ENCODE measurements at places on chromosomes 12 and 14.

DNA sequence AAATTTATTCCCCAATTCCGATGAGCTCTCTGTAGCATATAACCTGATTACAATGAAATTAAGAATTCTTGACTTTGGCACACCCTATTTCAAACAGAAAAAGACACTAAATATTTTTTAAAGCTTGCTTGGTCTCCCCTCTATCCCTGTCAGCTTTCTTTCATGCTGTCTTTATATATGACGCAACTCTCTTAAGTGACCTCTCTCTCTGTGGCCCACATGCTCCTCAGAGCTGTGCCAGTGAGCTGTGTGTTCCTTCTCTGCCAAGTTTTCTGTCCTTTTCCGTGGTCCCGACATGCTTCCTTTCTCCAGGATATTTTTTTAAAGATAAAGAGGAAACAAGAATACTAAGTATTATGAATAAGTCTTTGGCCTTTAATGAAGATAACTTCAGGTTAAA, 484.0 kb downstream of the ETNK1 start:
- DNase-seq, result no peak

DNA sequence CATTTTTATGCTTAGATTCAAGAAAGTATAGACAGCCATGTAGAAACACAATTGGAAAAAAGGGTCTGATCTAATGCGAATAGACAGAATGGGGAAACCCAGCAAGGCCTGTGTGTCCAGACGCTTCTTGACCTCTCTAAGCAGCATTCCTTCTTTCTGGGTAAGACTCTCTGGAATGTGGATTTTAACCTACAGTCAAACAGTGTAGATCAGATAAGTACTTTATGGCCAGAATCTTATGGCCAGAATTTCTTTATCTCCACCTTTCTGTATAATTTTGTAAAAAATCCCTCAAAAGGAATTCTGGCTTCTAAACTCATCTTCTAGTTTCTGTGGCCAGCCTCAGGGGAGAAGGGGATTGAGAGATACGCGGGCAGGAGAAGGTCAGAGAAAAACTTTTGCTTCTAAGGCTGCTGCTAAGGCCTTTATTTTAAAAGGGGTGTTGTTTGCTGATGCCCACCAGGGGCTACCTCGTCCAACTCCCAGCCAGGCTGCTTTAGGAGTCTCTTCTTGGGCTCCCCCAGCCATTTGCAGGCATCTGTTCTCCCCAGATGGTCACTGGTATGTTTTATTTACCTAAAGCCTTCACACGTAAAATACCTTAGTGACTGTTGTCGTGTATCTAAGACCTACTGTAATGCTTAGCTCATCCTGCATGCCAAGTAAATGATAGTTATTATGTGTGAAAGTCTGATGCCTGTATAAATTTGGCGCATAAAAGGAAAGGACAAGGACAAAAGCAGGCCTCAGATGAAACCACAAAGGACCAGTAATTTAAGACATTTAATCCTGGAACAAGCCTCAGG, 68.4 kb downstream of the ANO6 start:
- DNase-seq, result peak; percentile 96

GRCh38 chr14:55272387-55272786, 1.2 kb downstream of the FBXO34 start:
- DNase-seq, result no peak

DNA sequence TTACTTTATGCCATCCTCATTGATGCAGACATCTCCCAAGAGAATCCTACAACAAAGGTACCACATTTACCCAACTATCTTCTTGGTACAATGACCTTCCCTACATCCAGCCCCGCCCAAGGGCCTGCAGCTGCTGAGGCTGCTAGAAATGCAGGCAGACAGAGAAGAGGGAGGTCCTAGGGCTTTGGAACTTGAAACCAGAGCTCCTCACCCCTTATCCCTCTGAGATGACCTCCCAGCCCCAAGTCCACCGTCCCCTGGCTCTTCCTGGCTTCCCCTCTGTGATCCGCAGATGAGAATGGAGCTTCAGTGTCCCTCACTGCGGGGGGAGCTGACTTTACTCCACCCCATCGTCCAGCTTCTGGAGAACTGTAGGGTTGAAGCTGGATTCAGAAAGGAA, 1.6 kb upstream of the TNFRSF1A start:
- no peak for DNase-seq

- no peak for DNase-seq
Observed at GRCh38 chr12:9667403-9668160, 1.9 kb upstream of the CLEC2D start.

GRCh38 chr14:32623300-32624093, 294.4 kb downstream of the AKAP6 start:
- no peak for DNase-seq

DNA sequence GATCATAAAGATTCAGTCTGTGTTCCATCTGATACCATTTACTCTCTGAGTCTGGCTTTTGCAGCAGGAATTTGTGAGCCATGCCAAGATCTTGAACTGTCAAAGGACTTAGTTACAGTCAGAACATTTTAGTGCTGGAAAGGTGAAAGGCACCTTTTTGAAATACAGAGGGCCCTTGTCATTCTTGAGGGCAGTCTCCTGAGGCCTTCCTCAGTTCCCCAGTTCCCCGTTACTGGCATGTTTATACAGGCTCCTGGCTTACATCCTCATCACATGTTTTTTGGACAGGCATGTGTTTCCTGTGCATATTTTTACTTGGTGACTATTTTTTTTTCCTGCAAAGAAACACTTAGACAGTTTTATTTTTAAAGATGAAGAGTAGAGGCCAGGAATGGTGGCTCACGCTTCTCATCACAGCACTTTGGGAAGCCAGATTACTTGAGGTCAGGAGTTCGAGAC, 21.0 kb downstream of the CFAP54 start:
- DNase-seq, result no peak

- DNase-seq, result peak; percentile 29
Observed at GRCh38 chr12:48795550-48796455, 6.9 kb upstream of the ADCY6 start.

DNA sequence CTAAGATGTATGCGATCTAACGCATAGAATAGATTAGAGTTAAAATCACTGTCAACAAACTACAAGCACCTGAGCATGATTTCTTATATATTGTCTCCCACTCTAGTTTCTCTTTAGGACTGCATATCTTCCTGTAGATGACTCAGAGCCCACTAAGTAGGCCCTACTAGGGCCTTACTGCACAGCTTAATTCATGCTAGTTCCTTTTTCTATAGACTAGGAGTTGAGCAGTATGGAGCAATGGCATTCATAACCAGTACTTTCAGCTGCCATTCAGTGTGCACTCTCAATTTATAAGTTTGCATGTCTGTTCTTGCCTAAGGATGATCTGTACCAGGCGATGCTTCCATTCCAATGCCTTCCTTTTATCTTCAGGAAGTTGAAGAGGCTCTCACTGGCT, 103.5 kb downstream of the METTL25 start:
- no peak for DNase-seq

DNA sequence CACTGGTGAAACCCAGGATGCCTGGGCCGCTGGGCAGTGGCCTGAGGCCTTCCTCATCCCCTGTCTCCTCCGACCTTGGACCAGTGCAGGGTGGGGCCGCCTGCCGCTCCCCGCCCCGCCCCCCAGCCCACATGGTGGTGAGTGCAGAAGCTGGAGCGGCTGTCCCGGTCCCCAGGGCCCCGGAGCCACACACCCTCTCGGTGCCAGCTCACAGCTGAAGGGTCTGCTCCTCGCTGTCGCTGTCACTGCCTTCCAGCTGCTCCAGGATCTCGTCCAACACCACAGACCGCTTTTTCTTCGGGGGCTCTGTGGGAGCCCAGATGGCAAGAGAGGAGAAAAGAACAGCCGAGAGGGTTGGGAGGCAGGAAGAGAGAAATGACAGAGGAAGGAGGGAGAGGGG, 143.1 kb downstream of the RBM19 start:
- peak; percentile 76 for DNase-seq

DNA sequence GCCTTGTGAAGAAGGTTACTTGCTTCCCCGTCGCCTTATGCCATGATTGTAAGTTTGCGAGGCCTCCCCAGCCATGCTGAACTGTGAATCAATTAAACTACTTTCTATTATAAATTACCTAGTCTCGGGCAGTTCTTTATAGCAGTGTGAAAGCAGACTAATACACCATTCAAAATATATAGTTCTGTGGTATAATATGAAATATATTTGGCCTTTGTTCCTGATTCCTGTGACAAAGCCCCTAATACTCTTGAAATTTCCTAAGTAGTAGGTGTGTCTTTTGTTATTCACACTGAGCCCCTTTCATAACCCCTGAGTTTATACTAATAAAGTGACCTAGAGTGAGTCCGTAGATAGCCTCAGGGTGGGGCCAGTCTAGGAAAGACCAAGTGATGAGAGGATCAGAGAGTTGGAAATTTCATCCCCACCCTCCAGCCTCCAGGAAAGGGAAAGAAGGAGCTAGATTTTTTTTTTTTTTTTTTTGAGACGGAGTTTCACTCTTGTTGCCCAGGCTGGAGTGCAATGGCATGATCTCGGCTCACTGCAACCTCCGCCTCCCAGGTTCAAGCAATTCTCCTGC, 19.4 kb upstream of the STRN3 start:
- no peak for DNase-seq

GRCh38 chr14:100826391-100827100, 628 bp downstream of the MEG3 start:
- DNase-seq, result no peak

GRCh38 chr12:104213952-104214351, 1.6 kb upstream of the TXNRD1 start:
- no peak for DNase-seq

DNA sequence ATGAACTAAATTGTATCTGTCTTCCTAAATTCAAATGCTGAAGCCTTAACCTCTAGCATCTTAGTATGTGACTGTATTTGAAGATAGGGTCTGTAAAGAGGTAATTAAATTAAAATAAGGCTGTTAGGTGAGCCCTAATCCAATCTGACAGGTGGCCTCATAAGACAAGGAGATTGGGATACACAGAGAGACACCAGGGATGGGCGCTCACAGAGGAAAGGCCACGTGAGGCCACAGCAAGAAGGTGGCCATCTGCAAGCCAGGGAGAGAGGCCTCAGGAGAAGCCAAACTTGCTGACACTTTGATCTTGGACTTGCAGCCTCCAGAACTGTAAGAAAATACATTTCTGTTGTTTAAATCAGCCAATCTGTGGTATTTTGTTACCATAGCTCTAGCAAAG, 110.6 kb downstream of the GTF2A1 start:
- peak; percentile 59 for DNase-seq

DNA sequence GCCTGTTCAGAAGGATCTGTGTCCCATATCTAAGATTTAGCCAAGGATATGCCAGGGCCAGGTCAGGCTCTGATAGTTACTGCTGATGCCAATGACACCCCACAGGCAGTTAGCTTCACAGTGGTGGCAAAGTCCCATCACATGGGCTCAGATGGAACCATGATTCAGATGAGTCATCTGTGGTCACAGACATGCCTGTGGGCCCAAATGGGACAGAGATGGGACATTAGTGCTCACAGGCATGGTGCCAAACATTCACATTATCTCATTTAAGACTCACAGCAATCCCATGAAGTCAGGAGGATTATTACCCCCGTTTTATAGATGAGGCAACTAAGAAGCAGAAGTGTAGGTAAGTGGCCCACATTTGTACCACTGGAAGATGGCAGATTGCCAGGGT, 207.8 kb downstream of the DPF3 start:
- no peak for DNase-seq
